A172 (cell line): ENCODE measurements at places on chromosomes 4 and X.

- no peak for DNase-seq
Measured at GRCh38 chr4:1172971-1173757, 781 bp upstream of the SPON2 start.

DNA sequence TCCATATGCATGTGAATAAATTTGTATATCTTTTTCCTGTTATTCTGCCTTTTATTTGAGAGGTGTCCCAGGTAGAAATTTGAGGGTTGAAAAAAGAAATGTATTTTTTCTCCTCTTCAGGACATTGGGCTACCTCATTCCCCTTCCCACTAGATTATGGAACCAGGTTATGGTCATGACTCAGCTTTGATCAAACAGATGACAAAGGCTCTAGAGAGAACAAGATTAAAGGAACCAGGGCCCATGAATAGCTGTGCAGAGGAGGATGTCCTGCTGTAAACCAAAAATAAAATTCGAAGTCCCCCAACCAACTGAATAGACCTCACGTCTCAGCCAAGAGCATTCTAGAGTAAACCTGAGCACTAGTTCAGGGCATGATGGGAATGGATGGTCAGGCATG is 313.2 kb downstream of the RAPGEF2 start:
- DNase-seq: no peak

DNA sequence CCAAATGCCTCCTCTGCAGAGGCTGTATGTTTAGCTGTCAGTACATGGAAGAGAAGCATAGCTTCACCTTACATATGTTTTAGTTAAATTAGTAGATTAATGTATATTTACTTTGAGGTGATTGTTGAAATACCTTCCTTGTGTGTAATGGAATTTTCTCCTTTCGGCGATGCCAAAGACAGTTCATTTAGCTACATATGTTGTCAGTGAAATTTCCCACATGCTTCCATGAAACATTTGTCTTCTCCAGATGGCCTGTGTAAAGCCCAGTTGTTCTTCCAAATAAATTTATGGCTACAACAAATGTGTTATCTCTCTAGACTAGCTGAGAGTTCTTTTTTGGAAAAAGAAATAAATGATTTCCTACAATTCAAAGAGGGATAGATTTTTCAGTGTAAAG is 95.2 kb downstream of the GPAT3 start:
- DNase-seq: no peak

- no peak for DNase-seq
Measured at GRCh38 chr4:4853921-4854648, 5.4 kb upstream of the MSX1 start.
